Midbrain (tissue), 1 donor: ENCODE measurements at places on chromosomes 7 and 10.

DNA sequence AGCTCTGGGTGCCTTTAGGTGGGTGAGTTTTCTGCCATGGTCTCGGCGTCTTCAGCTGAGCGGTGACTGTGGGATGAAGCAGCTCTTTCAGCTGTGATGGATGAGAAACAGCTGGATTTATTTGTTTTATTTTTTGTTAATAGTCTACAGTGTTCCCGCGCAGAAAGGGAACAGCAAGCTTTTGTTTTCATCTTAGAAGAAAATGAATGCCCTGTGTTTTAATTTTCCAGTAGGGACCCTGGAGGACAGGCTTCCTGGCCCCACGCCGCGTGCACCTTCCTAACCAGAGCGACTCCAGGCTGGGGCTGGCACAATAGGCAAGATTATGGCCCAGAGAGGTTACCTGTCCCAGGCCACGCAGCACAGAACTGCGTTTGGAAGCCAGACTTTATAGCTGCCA lies 57.6 kb downstream of the GTF2IRD1 start:
- peak; percentile 15 for DNase-seq

- DNase-seq = no peak
Measured at GRCh38 chr7:99123571-99124033, 20.3 kb downstream of the SMURF1 start.

- peak; percentile 55 for DNase-seq
Measured at GRCh38 chr10:22479419-22479818, 134.1 kb downstream of the SPAG6 start.

- DNase-seq = no peak
Measured at GRCh38 chr7:52652621-52653020, 382.8 kb upstream of the POM121L12 start.

DNA sequence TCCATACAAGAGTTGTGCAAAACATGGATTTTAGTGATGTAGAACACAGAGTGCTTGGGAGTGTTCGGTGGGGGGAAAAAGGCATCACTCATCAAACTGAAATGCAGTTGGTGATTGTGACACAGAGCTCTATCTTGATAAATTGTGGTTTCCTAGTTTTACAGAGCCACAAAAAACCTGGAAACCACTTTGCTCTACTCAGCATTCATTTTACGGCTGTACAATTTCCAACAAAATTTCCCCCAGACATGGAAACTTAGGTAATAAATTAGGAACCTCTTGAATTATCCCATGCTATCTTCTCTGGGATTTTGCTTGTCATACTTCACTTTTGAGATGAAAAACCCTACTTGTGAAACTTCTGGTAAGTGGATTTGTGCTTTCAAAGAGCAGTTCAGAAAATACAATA lies 614.9 kb upstream of the FZD8 start:
- no peak for DNase-seq

DNA sequence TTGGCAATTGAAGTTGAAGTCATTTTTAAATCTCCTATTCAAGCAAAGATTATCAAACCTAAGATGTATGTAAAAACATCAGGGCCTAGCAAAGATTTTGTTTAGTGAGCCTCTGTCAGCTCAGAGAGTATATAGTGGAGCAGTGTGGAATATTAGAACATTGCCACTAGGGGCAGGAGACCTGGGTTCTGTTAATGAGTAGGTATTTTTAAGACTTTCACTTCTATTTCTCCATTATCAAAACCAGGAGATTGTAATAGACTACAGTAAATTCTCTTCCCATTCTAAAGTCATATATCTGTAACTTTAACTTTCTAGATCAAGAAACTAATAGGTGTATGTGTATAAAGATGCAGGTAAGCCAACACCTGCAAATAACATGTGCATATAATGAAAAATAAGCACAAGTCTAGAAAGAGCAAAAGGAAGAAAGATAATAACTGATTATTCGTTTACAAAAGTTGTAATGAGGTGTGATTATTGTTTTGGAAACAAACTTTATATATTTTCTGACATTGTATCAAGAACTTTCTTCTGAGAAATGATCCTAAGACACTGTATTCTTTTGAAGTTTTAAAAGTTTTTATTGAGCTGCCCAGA lies 64.4 kb downstream of the KCND2 start:
- DNase-seq = no peak

GRCh38 chr10:97601268-97602215 lies 12.0 kb downstream of the C10orf62 start:
- DNase-seq = peak; percentile 59

GRCh38 chr7:78178319-78178718 lies 379.7 kb downstream of the PHTF2 start:
- no peak for DNase-seq

- DNase-seq = no peak
Measured at GRCh38 chr7:23264916-23265458, 18.4 kb downstream of the GPNMB start.

GRCh38 chr10:129191797-129192196 lies 275.2 kb upstream of the MGMT start:
- no peak for DNase-seq

DNA sequence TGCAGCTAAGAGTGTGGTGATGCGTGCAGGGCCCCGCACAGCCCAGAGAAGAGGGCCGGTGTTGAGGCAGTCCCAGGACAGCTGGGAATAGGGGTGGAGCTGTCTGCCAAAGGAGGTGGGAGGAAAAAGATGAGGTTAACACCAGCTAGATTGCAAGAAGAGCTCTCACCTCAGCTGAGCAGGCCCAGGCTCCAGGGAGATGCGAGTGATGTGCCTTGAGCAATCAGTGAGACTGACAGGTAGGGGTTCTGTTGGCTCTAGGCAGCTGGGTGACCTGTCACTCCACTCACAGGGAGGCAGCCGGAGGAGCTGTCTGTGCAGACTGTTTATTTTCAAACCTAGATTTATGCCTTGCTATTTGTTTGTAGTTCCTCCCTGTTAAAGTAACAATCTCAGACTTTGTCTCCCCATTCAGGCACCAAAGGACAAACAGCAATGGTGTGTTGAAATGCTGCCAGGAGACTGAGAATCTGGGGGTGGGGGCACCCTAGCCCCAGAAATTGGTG lies 205.1 kb upstream of the CXCL12 start:
- DNase-seq = no peak

GRCh38 chr10:4384245-4384644 lies 441.8 kb upstream of the AKR1E2 start:
- DNase-seq = no peak

- DNase-seq = no peak
Measured at GRCh38 chr7:7582596-7582995, 15.9 kb downstream of the MIOS start.
